Left renal pelvis (tissue), 4 donors: ENCODE measurements at places on chromosomes 4 and X. TPM values are rescaled to one million over a fixed set of nuclear protein-coding genes. Genes with fewer than 3 reads are reported as not detected.

CCNA2 gene
- 32.7 TPM for polyA plus RNA-seq

MSL3 gene
- 37.6 TPM for polyA plus RNA-seq

MAML3 gene
- polyA plus RNA-seq = 13.5 TPM

DNA sequence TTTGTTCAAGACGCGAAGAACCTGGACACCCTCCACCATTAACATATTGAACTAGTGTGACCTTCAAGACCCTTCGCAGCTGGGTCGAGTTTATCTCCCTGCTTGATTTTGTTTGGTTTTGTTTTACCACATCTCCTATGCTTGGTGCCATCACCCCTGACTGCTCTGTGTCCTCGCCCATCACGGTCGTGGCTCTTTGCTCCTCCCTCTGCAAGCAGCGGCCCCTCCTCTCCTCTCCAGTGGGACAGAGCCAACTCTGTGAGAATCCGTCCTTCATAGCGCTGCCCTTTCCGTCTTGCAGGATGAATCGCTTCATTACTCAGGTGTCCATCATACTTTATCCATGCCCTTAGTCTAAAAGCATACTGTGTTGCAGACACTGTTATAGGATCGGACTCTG is 9.1 kb upstream of the FAM149A start:
- no peak for DNase-seq
